ENCODE measurements at places on chromosomes 5 and 9.

DNA sequence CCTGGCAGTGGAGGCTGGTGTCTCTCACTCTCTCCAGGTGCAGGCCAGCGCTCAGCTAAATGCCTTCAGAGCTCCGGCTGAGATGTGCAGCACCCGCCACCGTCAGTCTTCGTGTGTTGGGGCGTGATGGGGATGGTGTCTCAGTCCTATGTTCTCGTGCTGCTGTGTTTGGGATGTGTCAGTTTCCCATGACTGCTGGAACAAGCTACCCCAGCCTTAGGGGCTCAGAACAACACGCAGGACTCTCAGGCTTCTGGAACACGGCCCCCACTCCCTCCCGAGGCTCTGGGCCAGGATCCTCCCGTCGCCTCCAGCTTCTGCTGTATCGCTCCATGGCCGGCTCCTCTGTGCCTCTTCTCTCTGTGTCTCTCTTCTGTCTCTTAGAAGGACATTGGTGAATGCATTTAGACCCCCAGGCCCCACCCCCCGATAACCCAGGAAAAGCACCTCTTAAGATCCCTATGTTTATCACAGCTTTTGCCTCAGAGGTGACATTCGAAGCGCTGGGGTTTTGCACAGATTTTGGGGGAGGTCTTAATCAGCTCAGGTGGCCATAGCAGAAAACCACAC, 9.6 kb upstream of the CEP72 start:
- no peak for DNase-seq

GRCh38 chr9:121609822-121610637, 41.4 kb upstream of the DAB2IP start:
- no peak for DNase-seq

GRCh38 chr9:27785714-27786100, 212.4 kb upstream of the C9orf72 start:
- DNase-seq: no peak

DNA sequence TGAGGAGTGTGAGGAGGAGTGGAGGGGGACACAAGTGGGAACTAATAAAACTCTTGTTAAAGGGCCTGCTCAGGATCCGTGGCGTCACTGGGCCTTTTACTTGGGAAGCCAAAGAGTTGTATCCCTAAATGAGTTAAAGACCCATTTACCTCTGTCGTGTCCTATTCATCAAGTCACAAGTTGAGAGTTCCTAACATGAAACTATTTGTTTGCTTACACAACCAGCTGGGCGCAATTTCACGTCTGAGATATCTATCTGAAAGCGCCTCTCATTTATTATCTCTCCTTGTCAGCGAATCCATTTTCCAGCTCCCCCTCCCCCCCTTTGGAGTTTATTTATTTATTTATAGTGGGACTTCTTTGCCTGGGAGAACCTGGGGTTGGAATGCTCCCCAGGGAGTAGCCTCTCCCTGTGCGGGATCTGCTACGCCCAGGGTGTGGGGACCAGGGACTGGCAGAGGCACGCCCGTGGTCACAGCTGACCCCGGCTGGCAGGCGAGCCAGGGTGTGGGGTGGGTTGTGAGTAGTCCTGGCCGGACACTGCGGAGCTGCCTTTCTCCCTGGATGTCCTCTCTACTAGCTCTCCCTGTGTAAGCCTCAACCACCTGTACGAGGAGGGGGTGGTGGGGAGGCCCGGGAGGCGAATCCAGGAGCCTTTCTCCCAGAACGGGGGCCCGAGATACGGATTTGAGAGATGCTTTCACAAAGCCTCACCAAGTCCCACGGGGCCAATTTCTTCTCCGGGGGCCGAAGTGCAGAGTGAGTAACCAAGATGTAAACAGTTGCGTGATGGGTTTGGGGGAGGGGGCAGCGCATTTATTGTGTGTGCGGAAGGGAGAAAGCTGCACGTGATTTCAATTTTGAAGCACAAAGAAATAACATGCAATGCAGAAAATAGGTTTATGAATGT, 15.3 kb downstream of the NR2F1 start:
- no peak for DNase-seq

GRCh38 chr5:136190904-136191303, 2.1 kb downstream of the SMIM32 start:
- DNase-seq: no peak

- DNase-seq: no peak
These were observed 159.5 kb upstream of the IL12B start for GRCh38 chr5:159489779-159490178.

DNA sequence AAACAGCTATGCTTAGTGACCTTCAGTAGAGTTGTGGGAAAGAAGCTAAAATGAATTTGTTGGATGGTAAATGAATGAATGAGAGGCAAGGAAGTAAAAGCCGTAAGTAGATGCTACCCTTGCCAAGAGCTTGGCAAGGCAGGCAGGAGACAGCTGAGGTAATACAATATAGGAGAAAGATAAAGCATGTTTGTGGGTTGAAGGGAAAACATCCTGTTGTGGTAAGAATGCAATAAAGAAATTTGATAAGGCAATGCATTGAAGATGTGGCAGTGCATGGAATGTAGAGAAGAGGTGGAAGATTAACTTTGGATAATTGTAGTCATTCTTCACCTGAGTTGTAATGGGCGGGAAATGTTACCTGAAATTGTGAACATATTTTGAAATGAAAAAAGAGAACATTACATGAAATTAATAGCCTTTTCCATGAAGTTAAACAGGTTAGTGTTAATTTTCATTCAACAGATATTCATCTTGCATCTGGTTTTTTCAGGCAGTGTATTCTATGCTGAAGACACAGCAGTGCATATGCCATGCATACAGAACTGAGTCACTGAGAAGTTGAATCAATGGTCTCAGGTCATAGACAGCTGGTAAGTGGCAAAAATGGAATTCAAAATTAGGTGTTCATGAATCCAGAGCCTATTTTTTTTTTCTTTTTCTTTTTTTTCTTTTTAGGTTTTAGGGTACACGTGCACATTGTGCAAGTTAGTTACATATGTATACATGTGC, 43.4 kb upstream of the SPINK5 start:
- DNase-seq: no peak

GRCh38 chr9:114178756-114179450, 23.6 kb downstream of the COL27A1 start:
- DNase-seq: no peak

- DNase-seq: no peak
These were observed 234.5 kb upstream of the TRPM3 start for GRCh38 chr9:71355884-71356283.

GRCh38 chr9:94826644-94827410, 100.3 kb downstream of the AOPEP start:
- DNase-seq: no peak

GRCh38 chr9:10869687-10870086, 256.9 kb upstream of the PTPRD start:
- no peak for DNase-seq

- no peak for DNase-seq
These were observed 45.1 kb upstream of the TRIO start for GRCh38 chr5:14097998-14098471.

- DNase-seq: no peak
These were observed 57.7 kb downstream of the FGF10 start for GRCh38 chr5:44331471-44332050.

GRCh38 chr5:30960036-30960435, 233.4 kb upstream of the CDH6 start:
- DNase-seq: no peak

DNA sequence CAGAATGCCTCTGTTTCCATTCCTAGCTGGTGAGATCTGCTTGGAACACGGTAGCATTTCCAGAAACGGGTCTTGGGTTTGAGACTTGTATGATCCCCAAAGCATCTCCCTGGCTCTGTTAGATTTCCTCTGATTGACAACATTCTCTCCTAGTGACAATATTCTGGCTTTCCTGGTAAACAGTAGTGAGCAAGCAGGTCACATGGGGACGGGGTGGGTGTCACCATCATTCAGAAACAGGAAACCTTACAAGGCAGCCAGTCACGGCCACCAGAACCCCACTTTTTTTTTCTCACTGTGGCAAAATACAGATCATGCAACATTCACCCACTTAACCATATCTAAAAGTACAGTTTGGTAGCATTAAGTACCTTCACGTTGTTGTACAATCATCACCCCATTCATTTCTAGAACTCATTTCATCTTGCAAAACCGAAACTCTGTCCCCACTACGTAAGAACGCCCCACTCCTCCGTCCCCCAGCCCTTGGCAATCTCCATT, 90.1 kb upstream of the LMX1B start:
- DNase-seq: no peak

GRCh38 chr9:112896131-112896530, 5.5 kb upstream of the SLC46A2 start:
- DNase-seq: no peak

GRCh38 chr5:66860199-66860975, 264.2 kb downstream of the MAST4 start:
- no peak for DNase-seq

DNA sequence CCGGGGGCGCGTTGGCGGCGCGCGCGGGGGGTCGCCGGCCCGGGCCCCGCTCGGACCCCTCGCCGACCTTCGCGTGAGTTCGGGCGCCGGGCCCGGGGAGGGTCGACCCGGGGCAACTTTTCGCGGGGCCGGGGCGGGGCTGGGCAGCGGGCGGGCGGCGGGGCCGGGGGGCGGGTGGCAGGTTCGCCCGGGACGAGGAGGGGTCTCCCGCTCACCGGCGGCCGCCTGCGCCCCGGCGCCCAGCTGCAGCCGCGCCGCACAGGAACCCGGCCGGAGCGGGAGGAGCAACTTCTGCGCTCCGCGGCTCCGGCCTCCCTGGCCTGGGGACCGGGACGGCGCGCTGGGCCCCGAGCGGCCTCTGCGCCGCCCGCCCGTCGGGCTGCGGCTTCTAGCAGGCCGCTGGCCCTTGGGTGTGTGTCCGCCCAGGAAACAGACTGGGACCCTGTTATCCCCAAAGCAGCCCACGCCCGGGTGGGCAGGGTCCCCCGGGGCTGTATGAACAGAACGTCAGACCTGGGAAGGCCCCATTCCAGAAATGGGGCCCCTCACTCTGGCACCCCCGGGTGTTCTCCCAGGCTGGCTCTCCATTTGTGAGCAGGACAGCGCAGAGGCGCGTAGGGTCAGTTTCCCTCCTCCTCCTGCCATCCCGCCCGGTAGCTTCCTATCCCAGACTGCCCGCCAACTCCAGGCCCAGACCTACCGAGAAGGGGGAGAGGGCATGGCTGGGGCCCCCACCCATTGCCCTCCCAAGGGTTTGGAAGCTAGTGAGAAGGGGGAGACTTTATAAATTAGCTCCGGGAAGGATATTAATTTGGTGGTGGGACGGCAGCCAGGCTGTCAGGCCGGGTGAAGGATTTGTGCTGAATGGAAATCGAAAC, 708 bp downstream of the RXRA start:
- no peak for DNase-seq

DNA sequence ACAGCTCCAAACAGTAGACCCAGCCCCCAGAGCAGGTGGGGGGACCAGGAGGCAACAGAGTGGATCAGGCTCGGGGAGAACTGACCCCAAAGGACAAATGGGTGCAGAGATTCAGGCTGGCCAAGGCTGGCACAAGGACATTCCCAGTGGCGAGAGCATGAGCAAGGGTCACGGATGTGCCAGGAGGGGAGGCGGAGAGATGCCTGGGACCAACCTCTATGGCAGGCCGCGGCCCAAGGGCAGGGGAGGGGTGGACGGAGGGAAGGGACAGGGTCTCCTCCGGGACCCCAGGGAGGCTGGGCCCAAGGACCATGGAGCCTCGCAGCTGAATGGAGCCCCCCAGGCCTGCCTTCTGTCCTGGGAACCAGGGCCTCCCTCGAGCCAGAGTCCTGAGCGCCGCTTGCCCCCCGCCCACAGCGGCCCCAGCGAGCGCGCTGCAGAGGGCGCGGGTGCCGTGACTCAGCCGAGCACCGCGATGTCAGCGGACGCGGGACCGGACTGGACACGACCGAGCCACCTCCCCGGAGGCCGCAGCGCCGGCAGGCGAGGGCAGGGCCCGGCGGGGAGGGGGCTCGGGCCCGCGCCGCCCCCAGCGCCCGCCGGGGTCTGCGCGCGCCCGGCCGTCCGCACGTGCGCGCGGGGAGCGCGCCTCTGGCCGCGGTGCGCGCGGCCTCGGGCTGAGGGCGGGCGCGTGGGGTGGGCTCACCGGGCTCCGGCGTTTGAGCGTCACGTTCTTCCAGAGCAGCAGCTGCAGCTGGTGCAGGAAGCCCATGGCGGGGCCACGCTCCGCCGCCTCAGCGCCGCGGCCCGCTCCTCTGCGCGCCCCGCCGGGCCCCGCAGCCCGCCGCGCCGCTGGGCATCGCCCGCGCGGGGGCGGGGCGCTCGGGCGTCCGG, at the start of gene ABCA2:
Gene ABCA2, minus strand, starts transcription at position 869 of the 894 bp plus-strand sequence. Its CDS starts 97 bp downstream, at position 772.
- DNase-seq: no peak

GRCh38 chr9:133004091-133004998, 25.9 kb downstream of the GFI1B start:
- no peak for DNase-seq

- DNase-seq: no peak
These were observed 31.4 kb downstream of the FXN start for GRCh38 chr9:69066955-69067354.

DNA sequence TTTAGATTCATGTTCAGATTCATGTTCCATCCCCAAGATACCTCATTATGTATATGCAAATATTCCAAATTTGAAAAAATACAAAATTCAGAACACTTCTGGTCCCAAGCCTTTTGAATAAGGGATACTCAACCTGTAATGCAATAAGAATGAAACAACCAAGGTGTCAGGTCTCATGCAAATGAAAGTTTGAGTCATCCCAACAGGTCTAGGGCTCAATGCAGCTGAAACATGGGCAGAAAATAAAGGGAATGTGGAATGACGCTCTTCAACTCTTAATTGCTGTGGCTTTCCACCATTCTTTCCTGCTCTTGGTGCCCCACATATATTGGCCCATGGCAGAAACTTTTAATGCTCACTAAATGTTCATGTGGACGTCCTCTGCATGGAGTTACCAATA, 107.3 kb upstream of the DAPK1 start:
- DNase-seq: no peak

DNA sequence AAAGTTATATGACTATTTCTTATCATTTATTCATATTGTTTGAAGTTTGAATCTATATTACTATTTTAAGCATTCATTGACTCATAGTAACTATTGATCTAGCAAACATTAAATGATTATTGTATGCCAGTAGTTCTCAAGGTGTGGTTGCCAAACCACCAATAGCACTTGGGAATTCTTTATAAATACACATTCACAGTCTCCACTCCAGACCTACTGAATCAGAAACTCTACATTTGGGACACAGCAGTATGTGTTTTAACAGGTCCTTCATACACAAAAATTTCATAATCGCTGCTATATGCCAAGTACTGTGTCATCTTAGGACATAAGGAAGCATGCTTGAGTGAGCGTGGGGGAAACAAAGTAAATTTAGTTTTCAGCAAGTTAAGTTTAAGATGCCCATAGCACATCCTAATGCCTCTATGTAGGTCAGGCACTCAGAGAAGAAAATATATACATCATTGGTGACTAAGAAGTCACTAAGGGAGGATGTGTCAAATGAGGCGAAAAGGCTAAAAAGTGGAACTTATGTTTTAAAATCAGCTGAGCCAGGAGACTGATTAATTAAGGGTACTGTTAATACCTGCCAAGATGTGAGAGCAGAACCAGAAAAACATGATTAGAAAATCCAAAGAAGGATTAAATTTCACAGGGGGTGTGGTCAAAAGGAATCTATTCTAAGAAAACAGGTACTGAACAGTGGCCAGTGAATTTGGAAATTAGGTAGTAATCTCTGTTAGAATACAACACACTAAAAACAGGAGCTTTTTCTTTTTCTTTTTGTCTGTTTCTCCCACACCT, 340.8 kb downstream of the HCN1 start:
- DNase-seq: no peak

- no peak for DNase-seq
These were observed 16.4 kb upstream of the DMAC1 start for GRCh38 chr9:7816021-7816420.

All from SK-N-MC (cell line).